ENCODE measurements at places on chromosomes 11 and 22.

DNA sequence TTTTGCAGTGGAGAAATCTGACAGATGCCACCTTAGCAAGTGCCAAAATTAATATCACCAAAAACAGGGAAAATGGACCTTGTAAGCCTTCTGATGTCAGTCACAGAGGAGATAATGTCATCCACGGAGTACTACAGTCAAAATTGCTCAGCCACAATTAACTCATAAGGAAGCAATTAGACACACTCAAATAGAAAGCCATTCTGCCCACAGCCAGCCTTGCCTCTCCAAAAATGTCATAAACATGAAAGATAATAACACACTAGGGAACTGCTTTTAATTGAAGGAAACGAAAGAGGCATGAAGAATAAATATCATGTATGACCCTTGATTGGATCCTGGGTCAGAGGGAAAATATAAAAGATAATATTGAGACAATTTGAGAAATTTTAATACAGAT is 505.6 kb upstream of the API5 start:
- DNase-seq: no peak

DNA sequence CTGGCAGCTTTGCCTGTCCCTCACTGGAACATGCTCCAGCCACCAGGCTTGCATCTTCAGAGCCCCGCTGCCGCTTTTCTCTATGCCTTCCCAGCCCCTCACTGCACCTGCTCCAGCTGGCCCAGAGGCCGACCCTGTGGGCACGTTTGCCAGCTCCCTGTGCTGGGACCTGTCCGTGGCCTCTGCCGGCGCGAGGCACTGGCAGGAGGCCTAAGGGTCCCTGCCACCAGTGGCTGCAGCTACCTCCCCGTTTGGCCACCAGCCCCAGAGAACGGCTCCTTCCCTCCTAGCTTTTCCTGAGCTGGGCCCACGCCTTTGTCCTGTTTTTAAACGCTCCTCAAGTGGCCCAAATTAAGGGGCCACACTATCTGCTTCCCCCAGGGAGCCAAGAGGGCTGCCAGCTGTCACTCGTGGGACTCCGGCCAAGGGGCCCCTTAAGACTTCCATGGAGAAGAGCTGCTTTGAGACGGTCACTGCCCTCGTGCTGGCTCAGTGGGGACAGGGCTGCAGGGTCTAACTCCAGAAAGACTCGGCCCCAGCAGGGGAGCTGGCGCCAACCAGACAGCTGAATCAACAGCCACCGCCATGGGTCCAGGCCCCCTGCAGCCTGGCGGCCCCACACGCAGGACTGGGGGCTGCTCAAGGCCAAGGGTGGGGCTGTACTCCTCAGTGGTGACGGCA is 24.6 kb upstream of the WNT7B start:
- no peak for DNase-seq

- DNase-seq: no peak
Measured at GRCh38 chr11:61763930-61764605, 11.6 kb downstream of the MYRF start.

GRCh38 chr22:22519591-22519990 is 479 bp downstream of the ZNF280A start:
- DNase-seq: no peak

- DNase-seq: no peak
Measured at GRCh38 chr22:43183496-43184277, 3.2 kb downstream of the TTLL12 start.

- DNase-seq: no peak
Measured at GRCh38 chr11:92828556-92828955, 140.9 kb upstream of the MTNR1B start.

DNA sequence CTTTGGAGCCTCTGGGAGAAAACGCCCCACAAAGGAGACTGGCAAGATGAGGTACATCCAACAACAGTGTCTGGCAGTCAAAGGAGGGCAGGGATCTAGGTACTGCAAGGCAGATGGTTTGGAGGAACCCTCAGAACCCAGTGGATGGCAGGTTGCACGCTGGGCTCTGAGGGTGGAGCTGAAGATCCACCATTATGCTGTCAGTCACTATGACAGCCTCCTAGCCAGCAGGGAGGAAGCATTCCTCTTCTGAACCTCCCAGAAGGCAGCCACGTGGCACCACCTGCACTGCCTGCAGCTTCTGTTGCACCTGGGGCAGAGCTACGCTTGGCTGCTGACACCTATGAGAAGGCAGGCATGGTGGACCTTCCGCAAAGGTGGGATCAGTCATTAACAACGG is 40.2 kb downstream of the HTR3A start:
- no peak for DNase-seq

DNA sequence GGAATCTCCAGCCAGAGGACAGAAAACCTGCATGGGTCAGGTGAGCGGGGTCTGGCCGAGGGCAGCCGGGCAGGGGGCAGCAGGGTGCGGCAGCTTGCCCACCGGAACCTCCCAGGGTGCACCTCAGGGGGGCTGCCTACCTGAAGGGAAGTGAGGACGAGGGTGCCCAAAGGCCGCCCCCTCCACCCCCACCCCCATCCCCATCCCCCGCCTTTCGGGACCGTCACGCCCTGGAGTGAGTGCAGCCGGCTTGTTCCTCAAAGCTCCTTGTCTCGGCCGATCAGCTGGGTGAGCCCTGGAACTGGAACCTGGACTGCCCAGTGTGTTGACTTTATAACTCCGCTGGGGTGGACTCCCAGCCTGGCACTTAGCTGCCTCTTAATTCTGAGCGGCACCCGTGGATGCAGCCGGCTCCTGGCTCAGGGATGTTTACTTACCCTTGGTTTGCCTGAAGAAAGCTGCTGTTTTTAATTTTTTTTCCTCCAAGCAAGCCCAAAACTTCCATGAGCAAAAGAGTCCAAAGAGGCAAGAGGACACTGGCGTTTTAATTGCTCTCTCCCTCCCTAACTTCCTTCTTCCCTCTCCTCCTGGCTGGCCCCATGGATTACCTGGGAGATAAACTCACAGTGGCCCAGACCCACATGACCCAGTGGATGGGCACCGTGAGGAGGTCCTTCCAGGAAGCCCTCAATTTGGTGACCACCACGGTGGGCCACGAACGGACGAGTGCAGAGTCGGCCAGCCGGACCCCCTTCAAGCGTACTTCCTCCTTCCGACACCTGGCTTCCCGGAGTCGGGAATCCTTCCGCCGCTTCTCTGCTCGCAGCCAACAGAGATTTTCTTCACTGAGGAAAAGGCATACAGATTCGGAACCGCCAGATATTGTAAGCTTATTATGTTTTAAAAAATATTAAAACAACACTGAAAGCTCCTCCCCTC is 87.8 kb upstream of the CRYBB3 start:
- DNase-seq: no peak

DNA sequence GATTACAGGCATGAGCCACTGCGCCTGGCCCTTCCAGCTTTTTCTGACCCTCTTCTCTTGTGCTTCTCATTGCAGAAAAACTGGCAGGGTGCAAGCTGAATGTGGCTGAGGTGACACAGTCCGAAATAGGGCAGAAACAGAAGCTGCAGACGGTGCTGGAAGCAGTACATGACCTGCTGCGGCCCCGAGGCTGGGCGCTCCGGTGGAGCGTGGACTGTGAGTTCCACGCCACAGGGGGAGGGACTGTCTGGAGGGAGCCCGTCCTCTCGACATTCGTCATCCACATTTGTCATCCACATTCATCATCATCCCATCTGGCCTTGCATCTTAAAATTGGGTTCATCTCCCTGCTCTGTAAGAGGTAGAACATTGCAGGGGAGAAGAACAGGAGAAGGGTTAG is 49.3 kb upstream of the PARVG start:
- DNase-seq: no peak

DNA sequence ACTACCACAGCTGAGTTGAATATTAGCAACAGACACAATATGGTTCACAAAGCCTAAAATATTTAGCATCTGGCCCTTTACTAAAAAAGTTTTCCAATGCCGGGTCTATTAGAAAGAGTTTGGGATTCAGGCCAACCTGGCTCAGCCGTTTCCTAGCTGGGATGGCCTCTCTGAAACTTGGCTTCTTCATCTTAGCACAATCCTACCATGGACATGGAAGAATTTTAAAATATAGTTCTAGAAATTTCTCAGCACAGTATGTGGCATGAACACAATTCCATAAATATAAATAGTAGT is 103.8 kb downstream of the RRAS2 start:
- DNase-seq: no peak

DNA sequence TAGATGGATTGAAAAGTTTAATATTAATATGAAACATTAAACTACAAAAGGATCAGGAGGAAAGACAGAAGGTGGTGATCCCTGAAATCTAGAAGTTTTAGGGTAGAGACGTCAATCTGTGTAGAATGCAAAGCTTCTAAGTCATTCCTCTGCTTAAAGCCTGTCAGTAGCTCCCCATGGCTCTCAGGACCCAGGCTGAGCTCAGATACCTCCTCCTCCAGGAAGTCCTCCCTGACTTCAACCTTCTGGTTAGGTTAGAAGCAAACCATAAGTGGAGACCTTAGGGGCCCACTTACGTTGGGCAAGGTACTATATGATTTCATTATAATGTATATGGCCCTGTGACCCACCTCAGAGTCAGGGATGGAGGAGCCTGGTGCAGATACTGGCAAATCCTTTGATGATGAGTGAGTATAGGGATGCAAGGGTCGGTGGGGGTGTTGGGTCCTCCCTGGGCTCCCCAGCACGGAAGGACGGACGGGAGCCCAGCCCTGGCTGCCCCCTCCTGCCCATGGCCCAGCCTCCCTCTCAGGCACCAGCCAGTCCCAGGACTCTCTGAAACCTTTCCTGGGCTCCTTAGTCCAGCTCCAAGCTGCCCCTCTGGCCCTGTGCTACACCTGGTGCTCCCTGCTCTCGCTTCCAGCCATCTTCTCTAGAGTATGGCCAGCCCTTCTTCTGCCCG is 3.2 kb upstream of the PPP6R3 start:
- no peak for DNase-seq

Measured in GM04503 (cell line).